Kidney glomerular epithelial cell (primary cell): ENCODE measurements at places on chromosomes 3 and 15.

DNA sequence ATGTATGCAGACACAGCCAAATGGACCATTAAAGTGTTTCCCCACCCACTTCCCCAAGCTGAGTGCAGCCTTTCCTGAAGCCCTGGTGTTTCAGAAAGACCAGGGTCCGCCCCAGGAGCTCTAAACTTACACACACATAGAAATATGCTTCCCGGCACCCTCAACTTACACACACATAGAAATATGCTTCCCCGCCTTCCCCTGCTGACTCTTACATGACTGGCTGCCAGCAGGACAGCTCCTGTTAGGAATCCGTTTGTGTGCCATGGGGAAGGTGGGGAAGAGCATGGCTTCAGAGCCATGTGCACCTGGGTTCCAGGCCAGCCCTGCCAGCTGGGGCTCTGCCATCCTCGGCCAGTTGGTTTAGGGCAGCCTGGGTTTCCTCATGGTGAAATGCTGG, 3.6 kb downstream of the CLEC3B start:
- DNase-seq: no peak

DNA sequence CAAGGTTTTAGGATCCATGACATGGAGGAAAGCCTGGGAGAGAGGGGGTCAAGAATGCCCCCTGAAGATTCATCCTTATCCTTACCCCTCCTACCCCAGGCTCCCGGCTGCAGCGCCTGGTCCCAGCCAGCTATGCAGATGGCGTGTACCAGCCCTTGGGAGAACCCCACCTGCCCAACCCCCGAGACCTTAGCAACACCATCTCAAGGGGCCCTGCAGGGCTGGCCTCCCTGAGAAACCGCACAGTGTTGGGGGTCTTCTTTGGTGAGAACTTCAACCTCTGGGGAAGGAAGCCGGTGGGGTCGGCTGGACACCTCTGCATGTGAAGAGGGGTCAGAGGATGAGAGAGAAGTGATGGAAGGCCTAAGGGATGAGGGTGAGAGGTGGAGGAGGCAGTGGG, 4.3 kb downstream of the DUOX1 start:
- no peak for DNase-seq

DNA sequence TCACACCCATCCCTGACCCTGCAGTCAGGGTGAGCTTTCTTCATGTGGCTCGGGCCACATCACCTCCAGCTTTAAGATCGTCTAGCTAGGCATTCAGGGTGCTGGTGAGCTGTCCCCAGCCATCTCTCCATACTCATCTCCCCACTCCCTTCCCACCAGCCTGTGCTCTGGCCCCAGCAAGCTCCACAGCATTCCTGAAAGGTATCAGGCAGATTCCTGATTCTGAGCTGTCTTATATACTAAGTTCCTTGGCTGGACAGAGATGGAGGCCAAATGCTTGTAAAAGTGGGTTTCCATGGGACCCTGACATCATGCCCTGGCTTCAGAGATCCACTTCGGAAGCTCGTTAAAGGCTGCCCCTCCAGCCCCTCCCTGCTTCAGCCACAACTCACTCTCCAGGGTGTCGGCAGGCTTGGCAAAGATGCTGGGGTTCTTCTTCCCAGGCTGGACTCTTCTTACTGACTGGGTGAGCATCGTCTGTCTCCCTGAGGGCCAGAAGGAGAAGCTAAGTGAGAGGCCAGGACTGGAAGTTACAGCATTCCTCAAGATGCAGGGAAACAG, 3.9 kb downstream of the CILP start:
- no peak for DNase-seq

DNA sequence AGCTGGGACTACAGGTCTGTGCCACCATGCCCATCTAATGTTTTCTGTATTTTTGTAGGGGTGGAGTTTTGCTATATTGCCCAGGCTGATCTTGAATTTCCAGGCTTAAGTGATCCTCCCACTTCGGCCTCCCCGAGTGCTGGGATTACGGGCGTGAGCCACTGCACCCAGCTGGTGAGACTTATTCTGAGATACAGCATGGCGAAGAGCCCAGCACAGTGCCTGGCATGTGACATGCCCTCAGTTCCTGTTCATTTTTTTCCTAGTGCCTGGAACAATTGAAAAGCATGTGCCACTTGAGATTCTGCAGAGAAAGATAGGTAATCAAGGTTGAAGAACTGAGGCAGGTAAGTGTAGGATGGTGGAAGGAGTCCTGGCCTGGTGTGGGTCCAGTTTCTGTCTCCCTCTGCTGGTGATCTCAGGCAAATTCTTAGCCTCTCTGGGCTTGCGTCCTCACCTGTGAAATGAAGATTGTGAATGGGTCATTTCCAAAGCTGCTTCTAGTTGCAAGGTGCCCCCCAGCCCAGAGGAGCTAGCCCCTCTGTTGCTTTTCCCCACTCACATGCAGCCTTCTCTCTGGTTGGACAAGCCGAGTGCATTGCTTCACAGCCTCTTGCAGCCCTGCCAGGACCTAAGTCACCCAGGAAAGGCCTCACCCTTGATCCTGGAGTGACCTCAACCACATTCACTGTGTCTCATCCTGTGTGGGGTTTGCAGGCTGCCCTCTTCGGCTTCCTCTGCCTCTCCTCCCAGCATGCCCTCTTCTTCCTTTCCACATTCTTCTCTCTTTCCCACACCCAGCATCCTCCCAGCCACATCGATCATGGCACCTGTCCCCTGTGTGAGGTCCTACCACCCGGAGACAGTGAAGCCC, 4.3 kb upstream of the RHCG start:
- no peak for DNase-seq
